ENCODE measurements at places on chromosomes 4 and X.

DNA sequence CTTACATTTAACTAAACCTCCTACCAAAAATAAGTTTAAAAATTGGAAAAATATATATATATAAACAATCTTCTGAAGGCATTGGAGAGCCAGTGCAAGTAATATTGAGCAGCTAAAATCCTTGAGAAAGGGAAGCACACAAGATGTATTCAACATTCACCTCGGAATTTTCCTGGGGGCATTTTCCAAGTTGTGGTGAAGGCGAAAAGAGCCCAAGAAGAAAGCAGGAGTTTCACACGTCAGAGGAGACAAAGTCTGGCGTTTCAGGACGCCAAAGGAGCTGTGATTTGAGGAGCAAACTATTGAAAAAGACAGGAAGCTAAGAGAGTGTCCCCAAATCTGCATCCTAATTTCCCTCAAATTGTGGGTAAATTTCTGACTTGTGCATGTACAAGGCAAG is 9.1 kb upstream of the GASK1B start:
- no peak for DNase-seq

GRCh38 chr4:54779476-54780148 is 121.9 kb downstream of the KIT start:
- DNase-seq: no peak

DNA sequence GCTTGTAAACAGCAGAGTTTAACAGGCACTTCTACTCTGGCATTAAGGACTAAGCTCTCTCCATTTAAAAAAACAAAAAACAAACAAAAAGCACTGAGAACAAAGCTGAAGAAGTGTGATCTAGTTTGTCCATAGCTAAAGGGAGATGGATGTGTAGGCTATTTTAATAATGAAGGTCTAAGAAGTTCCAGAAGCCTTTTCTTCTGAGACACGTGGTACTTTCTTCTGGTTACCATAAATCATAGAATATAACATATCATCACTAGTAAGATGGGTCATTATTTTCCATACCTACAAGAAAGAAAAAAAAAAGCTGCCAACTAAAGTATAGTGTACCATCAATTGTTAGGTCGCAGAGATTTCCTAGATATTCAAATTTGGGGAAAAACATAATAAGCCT is 722 bp upstream of the NBDY start:
- DNase-seq: no peak

DNA sequence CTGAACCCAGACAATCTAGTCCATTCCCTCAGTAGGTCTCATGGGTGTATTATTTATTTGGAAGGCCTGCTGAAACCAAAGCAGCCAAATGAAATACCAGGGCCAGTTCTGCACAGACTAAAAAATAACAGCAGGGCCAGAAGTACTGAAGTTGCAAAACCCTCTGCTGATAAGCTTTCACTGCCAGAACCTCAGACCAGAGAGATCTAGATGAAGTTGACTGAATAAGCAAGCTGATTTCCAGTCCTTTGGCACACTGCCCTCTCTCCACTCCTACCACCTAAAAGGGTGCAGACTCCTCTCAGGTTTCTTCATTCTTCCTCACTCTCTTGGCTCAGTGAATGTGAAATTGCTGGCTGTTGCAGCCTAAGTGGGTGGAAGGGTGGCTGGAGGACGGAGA is 276.7 kb upstream of the KLF3 start:
- DNase-seq: peak; percentile 82

DNA sequence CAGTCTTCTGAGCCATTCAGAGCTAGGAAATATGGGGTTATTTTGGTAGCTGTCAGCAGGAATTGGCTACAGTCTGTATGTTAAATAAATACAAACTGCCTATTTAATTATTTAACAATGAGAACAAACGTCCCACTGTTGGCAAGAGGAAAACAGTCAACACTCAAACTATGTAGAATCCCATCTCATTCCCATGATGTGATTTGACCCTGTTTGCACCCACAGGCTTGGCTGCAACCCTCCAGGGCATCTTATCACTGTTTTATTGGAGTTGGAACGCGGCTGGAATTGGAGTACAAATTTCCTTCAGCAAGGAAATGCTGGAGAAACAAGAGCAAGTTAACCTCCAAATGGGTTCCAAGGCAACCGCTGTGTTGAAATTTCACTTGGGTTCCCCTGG is 124.0 kb downstream of the KIT start:
- peak; percentile 24 for DNase-seq

GRCh38 chr4:162056990-162057389 is 106.8 kb downstream of the FSTL5 start:
- no peak for DNase-seq

DNA sequence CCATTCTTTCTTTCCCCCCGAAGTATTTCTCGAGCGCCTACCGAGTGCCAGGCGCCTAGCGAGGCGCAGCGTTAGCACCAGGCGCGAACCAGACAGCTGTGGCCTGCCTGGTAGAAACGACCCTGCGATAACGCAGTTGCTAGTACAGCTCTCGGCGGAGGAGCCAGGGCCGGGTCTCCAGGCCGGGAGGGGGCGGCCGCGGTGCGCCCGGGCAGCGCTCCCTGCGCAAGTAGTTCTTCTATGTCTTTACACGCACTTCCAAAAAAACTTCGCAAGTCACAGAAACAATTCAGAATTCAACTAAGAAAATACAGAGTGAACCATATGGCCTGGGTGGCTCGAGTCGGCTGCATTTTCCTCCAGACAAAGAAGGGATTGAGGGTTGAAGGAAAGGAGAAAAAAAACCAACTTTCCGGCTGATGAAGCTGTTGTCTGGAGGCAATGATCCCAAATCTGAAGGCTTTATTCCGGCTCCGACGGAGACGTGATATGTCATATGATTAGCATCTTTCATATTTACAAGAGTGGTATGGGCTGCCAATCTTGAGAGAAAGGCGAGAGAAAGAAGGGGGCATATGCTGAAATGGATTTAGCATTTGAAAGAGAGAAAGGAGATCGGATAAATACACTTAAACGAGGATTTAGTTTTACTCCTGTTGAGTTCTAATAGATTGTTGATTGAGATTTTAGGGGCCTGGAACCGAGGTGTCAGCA is 7.2 kb upstream of the NEUROG2 start:
- no peak for DNase-seq

GRCh38 chr4:45317276-45317675 is 590.9 kb upstream of the GNPDA2 start:
- no peak for DNase-seq

GRCh38 chr4:169150806-169151205 is 120.0 kb downstream of the SH3RF1 start:
- no peak for DNase-seq

DNA sequence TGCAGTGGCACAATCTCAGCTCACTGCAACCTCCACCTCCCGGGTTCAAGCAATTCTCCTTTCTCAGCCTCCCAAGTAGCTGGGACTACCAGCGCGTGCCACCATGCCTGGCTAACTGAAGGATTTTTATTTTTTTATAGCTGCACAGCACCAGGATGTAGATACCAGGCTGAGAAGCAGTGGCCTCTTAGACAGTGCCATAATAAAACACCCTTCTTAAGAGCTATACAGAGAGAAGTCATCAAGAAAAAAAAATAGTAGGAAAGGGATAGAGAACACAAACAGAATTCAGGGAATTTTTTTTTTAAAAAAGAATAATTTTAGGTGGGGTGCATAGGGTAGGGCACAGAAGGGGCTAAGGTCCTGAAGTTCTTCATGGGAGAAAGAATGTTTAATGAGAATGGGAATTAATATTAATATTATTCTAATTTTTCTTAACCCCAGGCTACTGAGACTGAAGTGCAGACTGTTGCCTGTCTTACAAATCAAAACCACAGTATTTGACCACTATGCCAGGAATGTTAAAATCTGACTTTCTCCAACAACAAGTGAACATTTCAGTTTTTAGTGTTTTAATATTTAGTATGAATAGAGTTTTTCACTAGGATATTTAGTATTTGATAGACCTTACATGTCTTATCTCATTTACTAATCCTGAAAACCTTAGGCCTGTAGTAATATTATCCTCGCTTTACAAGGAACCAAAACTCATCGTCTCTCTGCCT is 146.7 kb downstream of the KCNIP4 start:
- DNase-seq: no peak

- no peak for DNase-seq
Measured at GRCh38 chr4:23789762-23790161, 100.1 kb downstream of the PPARGC1A start.

- DNase-seq: no peak
Measured at GRCh38 chr4:9874385-9874784, 93.0 kb downstream of the DRD5 start.

GRCh38 chr4:88012647-88013046 is 5.2 kb downstream of the PKD2 start:
- no peak for DNase-seq

- DNase-seq: no peak
Measured at GRCh38 chr4:106996490-106996889, 39.6 kb downstream of the DKK2 start.

- no peak for DNase-seq
Measured at GRCh38 chrX:49111791-49112190, 11.7 kb downstream of the GPKOW start.

GRCh38 chr4:105496899-105497298 is 23.0 kb upstream of the PPA2 start:
- no peak for DNase-seq

GRCh38 chr4:4950561-4951290 is 68.5 kb downstream of the CYTL1 start:
- no peak for DNase-seq

DNA sequence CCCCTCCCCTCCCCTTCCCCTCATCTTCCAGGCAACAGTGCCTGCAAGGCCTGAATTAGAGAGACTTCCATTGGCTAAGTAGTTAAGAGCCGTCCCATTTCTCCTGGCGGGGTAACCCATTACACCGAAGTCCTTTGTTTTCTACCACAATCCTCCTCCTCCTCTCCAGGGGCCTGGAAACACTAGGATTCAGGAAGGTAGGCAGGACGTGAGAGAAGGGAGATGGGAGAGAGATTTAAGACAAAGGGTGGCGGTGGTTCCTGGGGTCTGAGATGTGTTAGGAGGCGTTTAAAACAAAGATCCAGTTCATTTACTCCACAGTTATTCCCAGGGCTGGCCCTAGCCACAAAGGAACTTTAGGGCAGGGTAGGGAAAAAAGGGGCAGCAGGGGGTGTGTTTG is 28.0 kb downstream of the NYX start:
- DNase-seq: no peak

GRCh38 chrX:357693-358471 is 28.8 kb downstream of the PPP2R3B start:
- no peak for DNase-seq

DNA sequence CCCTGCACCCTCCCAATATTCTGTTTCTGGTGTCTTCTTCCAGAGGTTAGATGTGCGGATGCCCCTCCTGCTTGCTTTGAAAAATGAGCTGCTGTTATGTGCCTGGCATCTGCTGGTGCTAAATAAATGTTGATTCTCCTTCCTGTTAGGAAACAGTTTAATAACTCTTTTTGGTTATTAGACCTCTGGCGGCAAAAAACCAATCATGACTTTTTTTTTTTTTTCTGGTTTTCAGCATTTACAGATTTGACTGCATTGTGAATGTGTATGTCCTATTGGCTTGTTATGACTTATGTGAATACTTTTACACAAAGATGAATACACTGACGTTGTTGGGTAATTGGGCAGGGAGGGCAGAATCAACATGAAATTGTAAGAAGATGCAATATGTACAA is 13.6 kb upstream of the TMEM156 start:
- DNase-seq: no peak

DNA sequence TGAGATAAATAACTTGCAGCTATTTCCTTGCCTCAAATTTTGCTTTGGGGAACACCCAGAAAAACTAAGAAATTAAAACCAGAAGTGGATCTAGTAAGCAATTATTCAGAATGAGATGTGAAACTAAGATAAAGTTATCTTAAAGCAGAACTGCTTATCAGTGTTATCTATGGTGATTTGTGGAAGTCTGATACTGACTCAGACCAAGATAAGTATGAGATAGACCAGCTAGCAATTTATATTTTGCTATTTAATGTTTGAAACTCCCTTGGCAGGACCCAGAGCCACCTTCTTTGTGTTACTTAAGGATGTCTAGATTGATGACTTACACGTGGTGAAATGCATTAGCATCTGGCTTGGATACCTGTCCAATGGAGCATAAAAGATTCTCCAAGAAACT is 368.1 kb downstream of the EPHA5 start:
- no peak for DNase-seq

DNA sequence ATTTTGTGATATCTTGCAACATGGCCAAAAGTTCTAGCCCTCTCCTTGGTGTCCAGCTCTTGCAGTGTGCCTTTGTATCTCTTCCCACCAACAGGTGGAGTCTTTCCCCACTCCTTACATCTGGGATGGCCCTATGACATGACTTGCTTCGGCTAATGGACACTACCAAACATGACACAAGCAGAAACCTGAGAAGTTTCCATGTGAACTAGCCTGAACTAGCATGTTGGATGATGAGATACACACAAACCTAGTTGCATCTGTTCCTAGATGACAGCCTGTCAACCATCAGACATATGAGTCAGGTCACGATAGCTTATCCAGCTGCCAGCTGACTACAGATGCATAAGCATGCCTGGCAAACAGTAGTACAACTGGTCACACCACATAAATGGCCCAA is 207.5 kb upstream of the FTHL17 start:
- DNase-seq: no peak

GRCh38 chr4:26765515-26765914 is 95.1 kb upstream of the STIM2 start:
- DNase-seq: no peak

DNA sequence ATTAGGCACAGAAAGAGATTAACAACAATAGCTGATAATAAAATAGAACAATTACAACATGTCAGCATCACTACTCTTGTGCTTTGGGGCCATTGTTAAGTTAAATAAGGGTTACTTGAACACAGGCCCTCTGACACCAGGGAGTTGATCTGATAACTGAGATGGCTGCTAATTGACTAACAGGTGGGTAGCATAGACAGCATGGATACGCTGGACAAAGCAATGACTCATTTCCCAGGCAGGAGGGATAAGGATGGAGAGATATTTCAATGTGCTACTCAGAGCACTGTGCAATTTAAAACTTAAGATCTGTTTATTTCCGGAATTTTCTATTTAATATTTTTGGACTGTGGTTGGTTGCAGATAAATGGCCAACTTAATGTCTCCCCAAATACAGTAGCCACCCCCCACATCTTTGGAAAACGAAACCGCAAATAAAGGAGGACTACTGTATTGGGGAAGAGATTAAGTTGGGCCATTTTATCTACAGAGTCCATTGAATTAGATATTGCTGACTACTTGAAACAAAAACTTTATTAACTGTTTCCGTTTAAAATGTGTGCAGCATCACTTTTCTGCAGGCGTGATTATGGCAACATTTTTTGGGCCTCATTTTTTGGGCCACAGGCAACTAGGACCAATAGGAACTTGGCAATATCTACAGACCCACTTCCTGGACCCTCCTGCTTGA is 200.6 kb upstream of the KLF3 start:
- DNase-seq: no peak

DNA sequence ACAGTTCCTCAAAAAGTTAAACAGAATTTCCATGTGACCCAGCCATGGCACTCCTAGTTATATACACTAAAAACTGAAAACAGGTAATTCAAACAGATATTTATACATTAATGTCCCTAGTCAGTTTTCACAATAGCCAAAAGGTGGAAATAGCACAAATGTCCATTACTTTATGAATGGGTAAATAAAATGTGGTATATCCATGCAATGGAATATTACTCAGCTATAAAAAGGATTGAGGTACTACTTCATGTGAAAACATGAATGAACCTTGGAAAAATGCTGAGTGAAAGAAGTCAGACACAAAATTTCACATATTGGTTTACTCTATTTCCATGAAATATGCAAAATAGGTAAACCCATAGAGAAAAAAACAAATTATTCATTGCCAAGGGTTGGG is 351.8 kb upstream of the AMOT start:
- DNase-seq: no peak

- DNase-seq: peak; percentile 48
Measured at GRCh38 chr4:3074846-3075651, 568 bp downstream of the HTT start.

- DNase-seq: peak; percentile 58
Measured at GRCh38 chr4:112277220-112277619, 8.5 kb downstream of the TIFA start.

Measured in prostate gland (tissue), 2 donors.